Eye (tissue), 1 donor: ENCODE measurements at places on chromosomes 4 and X.

GRCh38 chrX:47321386-47321785, 49.0 kb upstream of the ZNF157 start:
- peak; percentile 86 for DNase-seq

DNA sequence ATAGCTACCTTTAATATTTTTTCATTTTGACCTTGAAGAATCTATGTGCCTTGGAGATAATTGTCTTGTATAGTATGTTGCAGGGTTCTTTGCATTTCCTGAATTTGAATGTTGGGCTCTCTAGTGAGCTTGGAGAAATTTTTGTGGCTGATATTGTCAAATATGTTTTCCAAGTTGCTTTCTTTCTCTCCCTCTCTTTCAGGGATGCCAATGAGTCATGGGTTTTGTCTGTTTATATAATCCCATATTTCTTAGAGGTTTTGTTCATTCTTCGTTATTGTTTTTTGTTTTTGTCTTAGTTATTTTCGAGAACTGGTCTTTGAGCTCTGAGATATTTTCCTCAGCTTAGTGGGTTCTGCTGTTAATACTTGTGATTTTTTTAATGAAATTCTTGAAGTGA, 20.7 kb downstream of the RAB40AL start:
- DNase-seq: no peak

DNA sequence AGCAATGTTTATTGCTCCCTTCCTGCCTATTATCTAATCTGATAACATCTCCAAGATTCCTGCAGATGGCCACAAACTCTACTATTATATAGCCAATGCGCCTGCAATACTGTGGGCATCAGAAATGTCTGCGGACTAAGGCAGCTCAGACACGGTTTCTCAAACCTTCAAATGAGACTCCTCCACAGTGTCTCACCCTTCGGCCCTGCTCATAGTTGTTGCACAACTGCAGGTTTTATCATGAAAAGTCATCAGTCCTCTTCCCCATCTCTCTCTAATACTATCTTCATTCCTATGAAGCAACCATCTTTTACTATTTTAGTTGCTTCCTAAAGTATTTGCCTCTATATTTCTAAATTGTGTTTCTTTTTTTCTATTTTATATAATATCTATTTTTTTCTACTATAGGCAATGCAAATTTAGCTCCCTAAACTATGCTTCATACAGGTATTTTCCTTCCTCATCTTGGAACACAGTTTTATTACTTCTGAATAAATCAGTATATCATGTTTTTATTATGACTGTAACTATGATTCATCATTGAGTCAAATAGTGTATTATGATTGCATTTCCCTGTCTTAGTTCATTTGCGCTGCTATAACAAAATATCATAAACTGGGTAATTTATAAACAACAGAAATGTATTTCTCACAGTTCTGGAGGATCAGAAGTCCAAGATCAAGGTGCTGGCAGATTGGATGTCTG, 129.7 kb upstream of the EDNRA start:
- DNase-seq: no peak

DNA sequence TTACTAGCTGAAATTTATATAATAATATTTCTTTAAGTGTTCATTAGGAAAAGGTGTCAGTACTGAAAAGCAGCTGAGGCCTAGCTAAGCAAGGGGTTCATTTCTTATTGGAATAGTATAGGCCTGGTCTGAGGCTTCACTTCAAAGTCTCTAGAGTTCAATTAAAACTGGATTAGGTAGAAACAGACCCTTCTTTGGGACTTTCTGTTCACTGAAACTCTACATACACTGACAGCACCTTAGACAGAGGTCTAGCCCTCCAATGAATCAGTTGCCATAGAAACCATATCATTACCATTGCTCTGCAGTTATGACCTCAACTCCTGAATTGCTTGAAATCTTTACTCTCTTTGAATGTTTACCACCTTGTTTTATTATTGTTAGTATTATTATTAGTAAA, 86.4 kb upstream of the MAB21L2 start:
- DNase-seq: peak; percentile 16

DNA sequence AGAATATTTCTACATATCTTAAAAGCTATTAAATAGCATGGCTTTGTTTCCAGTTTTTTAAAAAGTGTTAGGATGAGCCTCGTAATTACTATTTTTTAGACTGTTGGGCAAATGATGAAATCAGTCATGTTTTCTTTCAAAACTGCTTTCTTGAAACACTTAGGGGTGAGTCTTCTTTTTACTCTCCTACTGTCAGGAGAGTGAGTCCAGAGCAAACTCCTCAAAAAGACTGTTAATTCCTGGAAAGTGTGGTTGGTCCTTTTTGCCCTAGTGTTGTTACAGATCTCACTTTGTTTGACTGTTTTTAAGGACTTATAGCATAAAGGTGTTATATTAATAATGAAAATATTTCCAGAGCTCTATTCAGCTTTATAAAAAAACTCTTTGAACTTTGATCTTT, 6.3 kb downstream of the GSTCD start:
- DNase-seq: no peak

DNA sequence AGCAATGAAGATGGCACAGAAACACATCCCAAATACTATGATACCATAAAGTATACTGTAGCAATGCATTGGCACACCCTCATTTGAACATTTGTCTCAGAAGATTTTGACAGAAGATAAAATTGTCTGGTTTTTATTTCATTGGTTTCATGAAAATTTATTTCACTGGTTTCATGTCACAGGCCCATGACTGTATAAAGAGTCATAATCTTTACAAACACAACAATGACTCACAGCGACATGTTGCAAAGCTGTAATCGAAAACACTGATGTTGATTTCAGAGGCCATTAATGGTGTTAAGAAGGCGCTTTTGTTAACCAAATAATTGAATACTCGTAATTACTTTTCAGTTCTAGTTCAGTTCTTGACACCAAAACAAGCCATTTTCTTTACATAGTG, 8.1 kb upstream of the DTHD1 start:
- DNase-seq: no peak

- no peak for DNase-seq
Measured at GRCh38 chrX:130085551-130086446, 24.5 kb downstream of the ELF4 start.

- no peak for DNase-seq
Measured at GRCh38 chrX:65589304-65589703, 54.7 kb upstream of the LAS1L start.

GRCh38 chrX:106302304-106302703, 134.2 kb downstream of the PWWP3B start:
- no peak for DNase-seq
